Stimulated activated CD8-positive, alpha-beta memory T cell treated with anti-CD3 and anti-CD28 coated beads, Interleukin-4, amount 100 ng/mL, for 1 hour (primary cell): ENCODE measurements at places on chromosomes 4 and X.

DNA sequence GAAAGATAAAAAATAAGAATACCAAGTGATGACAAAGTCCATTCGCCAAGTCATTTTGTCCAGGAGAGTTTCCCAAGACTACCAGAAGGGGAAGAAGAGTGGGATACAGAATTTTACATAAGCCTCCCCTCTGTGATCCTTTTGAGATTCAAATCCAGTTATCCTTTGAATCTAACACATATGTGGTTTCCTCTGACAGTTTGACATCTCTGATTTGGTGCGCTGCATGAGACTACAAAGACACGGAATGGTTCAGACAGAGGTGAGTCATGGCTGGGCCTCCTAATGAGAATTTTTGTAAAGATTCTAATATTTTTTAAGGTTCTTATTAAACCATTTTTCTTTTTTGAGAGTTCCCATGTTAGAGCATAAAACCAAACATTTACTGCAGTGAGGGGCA, 38.3 kb downstream of the SLC10A6 start:
- DNase-seq = no peak

DNA sequence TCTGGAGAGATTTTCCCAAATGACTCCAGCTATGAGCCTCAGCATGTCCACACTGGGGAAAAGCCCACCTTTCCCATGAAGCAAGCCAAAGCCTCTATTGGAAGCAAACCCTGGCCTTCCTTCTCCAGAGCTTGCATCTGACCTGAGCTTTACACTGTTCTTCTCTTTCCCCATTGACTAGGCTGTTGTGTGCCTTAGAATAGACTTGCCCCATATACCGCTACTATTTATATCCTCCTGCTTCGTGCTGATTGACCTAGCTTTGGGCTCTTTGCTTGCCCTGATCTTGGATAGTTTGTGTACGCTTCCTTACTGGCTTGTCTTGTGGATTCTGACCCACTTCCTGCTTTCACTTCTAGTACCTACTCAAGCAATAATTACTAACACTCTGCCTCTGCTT, 30.9 kb downstream of the FAM9B start:
- DNase-seq = no peak

GRCh38 chr4:7768736-7769135, 170.9 kb downstream of the AFAP1 start:
- DNase-seq = no peak

DNA sequence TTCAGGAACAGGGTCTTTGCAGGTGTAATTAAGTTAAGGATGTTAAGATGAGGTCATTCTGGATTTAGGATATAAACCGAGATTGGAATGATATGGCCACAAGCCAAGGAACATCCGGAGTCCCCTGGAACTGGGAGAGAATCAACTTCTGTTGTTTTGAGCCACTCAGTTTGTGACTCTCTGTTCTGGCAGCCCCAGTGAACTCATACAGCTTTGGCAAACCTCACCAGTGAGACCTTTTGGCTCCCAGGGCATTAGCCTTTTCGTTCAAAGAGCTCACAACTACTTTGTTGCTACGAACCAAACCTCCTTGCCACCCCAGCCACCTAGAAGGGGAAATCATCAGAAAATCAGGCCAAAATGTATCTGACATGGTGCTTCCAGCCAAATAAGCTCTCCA, 80.4 kb downstream of the MTMR1 start:
- no peak for DNase-seq

DNA sequence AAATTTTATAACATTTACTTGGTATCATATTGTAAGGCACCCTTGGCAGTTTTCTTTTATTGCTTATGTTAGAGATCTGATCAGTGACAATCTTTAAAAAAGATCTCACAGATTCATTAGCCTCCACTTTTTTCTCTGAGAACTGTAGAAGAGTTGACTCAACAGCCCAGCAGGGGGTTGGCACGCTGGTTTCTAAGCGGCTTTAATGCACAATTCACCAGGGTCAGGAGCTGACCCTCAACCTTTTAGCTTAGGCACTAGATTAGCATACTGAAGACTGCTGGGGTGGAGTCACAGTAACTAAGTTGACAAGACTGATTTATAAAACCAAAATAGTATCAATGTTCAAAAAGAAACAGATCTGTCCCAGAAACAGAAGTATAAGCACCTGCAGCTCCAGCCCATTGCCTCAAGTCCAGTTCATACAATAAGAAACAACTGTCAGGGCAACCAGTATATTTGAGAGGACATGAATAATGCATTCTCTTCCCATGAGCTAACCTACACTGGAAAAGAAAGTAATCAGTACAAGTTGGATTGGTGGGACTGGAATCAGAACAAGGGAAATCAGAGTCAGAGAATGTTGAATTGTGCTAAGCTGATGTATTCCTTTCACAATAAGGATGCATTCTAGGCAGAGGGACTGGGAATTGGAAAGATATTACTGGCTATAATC, 77.6 kb downstream of the PDE5A start:
- no peak for DNase-seq

- DNase-seq = no peak
Measured at GRCh38 chr4:48243887-48244286, 25.8 kb downstream of the TEC start.

- no peak for DNase-seq
Measured at GRCh38 chr4:111263836-111264235, 641.0 kb upstream of the PITX2 start.

DNA sequence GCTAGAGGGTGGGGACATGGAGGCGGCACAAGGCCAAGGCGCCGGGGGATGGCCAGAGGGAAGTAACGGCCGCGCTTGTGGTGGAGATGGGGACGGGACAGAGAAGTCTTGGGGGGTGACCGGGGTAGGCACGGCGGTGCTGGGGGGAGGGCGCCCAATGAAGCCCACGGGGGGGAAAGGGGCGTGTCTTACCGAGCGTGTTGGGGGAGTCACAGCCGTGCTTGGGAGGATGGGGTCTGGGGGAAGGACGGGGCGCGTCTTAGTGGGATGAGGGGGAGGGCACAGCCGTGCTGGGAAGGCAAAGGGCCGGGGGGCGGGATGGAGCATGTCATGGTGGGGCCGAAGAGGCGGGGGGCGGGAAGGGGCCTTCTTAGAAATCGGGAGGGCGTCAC, 952 bp downstream of the ARSD start:
- DNase-seq = no peak

DNA sequence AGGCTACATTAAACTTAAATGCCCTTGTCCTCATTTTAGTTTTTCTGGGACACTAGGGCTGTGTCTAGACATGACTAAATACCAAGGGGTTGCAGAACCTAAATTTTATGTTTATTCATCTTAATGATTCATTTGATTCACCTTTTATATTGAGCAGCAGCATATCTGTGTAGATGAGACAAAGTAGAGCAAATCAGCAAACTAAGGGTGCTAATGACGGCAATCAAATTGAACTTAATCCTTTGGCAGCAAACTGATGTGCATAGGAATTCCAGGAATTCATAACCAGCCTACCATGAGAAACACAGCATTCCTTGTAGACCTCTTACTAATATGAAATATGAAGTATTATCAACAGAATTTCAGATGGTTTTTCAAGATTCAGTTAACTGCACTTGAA, 25.1 kb downstream of the EPHA5 start:
- DNase-seq = no peak

- DNase-seq = no peak
Measured at GRCh38 chr4:10965196-10965595, 280.6 kb upstream of the CLNK start.

GRCh38 chr4:97720869-97721432, 422.3 kb downstream of the STPG2 start:
- no peak for DNase-seq

GRCh38 chr4:10691651-10692050, 7.1 kb upstream of the CLNK start:
- DNase-seq = no peak

DNA sequence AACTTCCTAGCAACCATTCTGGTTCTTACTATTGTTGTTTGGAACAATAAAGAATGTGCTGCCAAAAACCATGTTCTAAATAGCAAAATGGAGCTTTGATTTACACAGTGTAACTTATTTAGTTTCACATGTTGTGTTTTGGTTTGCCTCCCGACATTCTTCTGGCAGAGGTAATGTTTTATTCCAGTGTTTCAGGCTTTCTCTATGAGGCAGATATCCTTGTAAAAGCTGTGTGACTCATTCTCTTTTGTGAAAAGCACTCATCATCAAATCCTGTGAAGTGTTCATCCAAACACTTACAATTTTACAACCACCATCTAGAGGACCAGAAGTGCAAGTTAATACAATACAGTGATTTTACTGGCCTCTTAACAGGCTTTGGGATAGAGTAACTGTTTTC, 219.0 kb upstream of the GIMD1 start:
- DNase-seq = no peak

- no peak for DNase-seq
Measured at GRCh38 chr4:145414841-145415240, 66.8 kb upstream of the SMAD1 start.

DNA sequence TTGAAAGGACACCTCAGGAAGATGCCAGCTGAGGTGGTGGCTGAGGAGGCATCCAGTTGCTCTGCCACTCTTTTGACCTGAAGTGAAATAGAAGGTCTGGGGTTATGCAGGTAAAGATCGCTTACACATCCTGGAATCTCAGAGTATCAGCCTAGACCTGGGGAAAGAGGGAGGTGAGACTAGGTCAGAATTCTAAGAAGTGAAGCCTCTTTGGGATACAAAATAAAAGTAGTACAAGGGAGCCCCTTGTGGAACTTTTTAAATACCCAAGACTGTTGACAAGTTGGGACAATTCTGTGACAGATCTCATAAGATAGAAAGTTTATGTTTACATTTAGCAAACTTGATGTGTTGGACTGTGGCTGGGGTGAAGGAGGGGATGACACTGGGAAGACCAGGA, 263.1 kb downstream of the SPRY1 start:
- no peak for DNase-seq

DNA sequence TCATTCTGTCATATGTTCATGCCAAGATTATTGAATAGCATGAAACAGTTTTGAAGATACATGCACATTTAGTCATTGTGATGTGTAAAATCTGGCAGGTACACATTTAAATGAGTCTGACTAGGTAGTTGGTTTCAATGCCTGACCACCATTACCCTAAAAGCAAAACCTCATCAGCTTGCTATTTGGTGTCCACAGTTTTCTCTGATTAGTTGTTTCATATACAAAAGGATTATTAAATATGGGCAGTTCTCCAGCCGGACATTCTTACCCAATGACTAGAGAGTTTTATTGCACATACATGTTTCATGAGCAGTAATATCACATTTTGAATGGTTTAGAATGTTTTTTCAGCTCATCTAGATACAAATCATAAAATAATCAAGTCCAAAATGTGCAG, 23.7 kb downstream of the DCHS2 start:
- DNase-seq = no peak

DNA sequence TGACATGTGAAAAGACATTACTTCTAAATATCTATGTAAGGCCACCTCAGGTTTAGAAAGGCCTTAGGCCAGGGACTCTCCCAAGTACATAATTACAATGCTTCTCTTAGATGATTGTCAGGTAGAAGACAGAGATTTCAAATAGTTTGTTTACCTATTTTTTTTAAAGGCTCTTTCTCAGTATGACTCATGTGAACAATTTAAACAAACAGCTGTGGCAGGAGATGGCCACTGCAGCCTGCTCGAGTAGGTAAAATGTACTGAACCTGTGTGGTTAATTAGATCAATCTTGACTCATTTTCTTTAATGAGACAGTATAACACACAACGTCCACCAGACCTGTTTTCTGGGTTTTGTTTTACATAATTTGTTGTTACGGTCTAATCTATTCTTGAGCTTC, 50.2 kb downstream of the LEF1 start:
- DNase-seq = no peak

DNA sequence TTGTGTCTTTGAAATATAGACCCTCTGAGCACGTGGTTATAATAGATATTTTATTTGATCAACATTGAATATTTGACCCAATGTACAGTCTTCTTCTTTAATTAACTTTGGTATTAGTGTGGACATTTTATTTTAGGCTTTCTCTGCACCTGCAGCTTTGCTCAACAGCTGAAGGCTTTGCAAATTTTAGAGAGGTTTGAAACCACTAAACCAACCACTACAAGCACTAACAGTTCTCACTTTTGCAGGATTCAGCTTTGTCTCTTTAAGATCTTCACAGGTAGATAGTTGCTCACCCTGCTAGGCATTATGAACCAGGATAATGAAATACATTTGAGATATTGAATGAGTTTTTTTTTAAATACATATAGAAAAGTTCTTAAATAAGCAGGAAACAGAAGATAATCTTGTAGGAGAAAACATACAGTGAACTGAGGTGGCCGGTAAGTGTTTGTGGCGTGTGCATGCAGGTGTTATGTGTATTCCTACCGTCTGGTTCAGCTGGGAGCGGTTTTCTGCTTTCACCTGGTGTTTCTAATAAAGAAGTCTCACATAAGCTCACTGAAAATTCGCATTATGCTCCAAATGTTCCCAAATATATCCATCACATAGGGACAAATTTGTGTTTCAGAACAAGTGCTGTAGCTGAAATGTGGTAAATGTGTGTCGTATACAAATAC, 1508.3 kb upstream of the TENM3 start:
- no peak for DNase-seq

- no peak for DNase-seq
Measured at GRCh38 chr4:80498725-80499124, 163.2 kb downstream of the CFAP299 start.

GRCh38 chrX:105017641-105018040, 202.9 kb downstream of the TEX13A start:
- DNase-seq = no peak

- DNase-seq = no peak
Measured at GRCh38 chr4:73257651-73258435, 755 bp downstream of the ANKRD17 start.

DNA sequence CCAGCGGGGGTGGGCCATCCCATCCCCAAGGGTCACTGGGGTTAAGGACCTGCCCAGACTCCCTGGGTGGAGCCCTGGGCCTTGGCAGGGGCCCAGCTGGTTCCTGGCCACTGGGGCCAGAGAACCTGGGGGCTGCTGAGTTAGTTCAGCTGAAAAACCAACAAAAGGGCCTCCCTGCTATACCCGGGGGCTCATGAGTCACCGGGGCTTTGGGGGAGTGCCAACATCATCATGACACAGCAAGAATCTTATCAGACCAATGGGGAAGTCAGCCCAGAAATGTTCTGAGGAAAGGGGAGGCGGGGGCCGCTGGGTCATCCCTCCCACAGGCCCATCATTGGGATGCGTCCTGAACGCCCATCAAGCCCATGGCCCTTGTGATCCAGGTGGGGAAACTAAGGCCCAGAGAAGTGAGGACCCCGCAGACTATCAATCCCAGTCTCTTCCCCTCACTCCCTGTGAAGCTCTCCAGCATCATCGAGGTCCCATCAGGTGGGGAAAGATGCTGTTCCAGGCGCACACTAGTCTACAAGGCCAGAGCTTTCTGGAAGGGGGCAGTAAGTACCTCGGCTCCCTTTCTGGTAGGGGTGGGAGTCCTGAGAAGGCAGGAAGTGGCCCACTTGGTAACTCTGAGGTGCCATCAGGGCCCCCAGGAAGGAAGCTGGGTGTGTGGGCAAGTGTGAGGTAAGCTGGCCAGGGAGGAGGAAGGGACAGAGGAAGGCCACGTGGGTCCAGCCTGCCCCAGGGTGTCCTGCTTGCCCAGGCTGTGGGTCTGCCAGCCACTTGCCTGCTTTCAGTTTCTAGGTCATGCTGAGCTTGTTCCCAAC, 4.5 kb downstream of the G6PD start:
- no peak for DNase-seq
